ENCODE measurements at places on chromosomes 3 and 15.

DNA sequence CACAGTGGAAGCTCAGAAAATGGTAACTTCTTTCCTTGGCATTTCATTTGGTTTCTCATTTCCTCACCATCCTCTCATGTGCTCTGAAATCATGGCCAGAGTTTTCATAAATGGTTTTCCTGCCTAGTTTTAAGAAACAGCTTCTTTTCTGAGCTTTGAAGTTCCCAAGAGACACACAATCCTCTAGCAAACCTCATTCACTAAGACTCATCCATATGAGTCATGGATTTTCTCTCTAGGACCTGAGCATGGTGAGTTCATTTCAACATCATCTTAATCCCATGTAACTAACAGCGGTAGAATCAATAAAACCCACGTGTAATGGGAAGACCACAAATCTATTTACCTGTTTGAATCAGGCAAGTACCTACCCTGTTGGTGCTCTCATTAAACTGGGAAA, 274.5 kb upstream of the LRTM1 start:
- peak; percentile 50 for ATAC-seq

GRCh38 chr15:62060896-62061280, 641 bp upstream of the VPS13C start:
- peak; percentile 3 for ATAC-seq

- ATAC-seq, result no peak
These were observed 24.9 kb downstream of the DUOX2 start for GRCh38 chr15:45088801-45089711.

DNA sequence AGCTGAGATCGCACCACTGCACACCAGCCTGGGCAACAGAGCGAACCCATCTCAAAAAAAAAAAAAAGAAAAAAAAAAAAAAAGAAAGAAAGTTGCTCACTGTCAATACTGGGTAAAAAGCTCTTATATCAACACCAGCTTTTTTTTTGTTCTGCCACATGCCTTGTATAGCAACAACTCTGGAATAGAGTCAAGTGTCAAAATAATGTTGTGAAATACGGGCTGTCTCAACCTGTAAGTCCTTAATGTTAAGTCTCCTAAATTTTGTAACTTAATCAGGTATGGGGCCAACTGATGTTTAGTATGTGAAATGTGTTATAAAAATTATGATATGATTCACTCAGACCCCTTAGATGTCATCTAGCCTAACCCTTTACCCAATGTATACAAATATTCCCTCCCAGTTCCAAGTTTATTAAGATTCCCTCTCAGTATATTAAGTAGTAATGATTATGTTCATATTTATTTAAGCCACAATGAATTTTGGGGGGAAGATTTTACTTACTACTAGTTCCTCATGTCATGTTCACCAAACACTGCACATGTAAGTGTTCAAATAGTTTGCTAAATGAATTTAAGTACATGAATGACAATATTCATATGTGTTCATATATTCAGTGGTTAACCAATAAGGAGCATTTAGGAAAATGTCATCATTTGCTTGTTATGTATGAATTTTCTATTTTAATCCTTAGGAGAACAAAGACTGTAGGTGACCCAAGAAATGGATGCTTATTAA, 52.2 kb downstream of the GPR160 start:
- ATAC-seq, result no peak

Measured in motor neuron (in vitro differentiated cells).